ENCODE measurements at places on chromosomes 16 and 17.

GRCh38 chr17:11240041-11240840 lies 772 bp upstream of the SHISA6 start:
- DNase-seq = no peak

GRCh38 chr17:79789943-79790804 lies 6.7 kb downstream of the CBX8 start:
- no peak for DNase-seq

DNA sequence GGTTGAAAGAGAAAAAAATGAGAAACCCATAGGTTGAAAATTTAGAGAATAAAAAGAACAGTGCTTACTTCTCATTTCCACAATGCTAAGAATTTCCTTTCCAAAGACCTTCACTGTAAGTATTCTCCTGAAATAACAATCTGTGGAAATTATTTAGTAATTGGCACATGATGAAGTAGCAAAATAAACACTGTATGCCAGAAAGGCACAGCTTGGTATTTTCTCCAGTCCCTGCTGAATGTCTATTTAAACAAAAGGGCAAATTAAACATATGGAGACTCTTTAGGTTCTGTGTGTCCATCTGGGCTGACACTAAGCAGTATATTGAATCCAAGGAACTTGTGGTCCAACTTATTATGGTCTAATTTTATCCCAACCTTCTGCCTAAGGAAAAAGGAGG lies 46.1 kb downstream of the CHCT1 start:
- DNase-seq = no peak

DNA sequence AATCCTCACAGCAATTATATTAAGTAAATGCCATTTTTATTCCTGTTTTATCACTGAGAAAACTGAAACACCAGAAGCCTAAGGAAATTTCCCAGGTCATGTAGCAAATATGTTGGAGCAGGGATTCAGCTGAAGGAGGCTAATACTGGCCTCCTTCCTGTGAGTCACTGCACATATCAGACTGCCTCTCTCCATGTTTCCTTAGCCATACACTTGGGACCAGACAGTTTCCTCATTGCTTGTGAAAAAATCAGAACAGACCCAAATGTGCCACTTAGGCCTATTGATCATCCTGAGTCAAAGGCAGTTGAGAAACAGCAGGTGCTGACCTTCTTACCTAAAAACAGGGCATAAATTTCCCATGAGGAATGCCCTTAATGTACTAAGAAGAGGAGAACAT lies 18.9 kb upstream of the ELAC2 start:
- no peak for DNase-seq

DNA sequence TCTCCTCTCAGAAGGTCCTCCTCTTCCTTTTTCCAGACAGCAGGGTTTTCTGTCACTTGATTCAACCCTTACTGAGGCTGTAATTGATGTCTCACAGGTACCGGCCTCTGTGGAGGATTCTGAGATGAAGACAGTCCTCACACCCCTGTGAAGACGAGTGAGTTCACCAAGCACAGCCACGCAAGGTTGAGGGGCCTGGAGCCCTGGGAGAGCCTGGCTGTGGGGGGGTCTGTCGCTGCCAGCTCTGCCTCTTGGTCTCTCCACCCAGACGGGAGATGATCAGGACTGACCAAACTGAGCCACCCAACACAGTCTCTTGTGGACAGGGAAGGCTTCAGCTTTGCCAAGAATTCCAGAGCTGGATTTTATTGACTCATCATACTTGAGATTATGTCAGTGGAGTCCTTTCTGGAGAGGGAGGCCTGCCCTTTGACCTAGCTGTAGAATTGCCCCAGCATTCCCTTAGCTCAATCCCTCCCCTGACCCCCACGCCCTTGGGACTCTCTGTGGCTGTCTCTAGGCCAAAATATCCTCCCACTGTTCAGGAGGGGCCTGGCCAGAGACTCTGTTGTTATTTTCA lies 51.1 kb upstream of the CRHR1 start:
- DNase-seq = no peak
